Stimulated activated CD4-positive, alpha-beta T cell treated with anti-CD3 and anti-CD28 coated beads, TNF-alpha, amount 100 ng/mL, for 1 hour (primary cell): ENCODE measurements at places on chromosomes 1 and 21.

- DNase-seq, result no peak
Measured at GRCh38 chr1:195462152-195462551, 1146.1 kb downstream of the KCNT2 start.

DNA sequence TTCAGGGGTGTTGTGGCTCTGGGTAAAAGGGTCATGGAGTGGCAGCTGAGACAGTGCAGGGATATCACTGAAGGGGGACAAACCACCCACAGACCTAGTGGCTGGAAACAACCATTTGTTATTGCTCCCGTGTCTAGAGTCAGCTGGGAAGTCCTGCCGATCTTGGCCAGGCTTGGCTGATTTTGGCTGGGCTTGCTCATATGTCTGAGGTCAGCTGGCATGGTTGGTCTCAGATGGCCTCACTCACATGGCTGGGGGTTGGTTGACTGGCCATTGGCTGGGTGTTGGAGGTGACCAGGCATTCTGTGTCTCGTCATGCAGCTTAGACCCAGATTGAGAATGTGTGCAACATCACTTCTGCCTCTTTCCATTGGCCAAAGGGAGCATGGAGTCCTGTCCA lies 203.8 kb upstream of the POU3F1 start:
- DNase-seq, result no peak

DNA sequence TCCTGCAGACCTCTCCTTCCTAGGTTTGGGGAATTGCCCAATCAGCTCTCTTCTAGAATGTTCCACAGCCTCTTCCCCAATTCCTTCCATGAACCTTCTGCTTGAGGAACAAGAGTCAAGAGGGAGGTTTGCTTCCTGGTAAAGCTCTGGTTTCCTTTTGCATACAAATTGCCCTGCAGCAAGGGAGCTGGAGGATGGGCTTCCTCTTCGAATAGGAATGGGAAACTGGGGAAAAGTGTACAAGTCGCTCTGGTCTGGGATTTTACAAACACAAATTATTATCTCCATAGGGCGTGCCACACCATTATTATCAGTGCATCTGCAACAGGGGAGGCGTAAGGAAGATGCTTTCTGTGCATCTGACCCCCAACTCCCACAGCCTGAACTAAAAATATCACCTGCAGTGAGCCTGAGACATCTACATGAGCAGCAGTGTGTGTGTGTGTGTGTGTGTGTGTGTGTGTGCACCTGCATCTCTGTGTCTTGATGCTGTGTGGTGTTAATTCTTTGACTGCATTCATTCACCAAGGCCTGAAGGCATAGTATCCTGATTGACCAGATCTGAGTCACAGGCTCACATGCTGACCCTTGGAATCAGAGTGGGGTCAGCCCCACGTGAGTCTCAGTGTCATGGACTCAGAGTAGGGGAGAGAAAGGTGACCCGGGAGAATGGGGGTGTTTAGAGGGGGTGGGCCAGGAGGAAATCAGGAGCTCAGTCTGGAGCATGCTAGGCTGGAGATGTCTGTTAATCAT lies 272.9 kb downstream of the KAZN start:
- DNase-seq, result no peak

- no peak for DNase-seq
Measured at GRCh38 chr1:25872713-25873112, 2.8 kb downstream of the PAQR7 start.

DNA sequence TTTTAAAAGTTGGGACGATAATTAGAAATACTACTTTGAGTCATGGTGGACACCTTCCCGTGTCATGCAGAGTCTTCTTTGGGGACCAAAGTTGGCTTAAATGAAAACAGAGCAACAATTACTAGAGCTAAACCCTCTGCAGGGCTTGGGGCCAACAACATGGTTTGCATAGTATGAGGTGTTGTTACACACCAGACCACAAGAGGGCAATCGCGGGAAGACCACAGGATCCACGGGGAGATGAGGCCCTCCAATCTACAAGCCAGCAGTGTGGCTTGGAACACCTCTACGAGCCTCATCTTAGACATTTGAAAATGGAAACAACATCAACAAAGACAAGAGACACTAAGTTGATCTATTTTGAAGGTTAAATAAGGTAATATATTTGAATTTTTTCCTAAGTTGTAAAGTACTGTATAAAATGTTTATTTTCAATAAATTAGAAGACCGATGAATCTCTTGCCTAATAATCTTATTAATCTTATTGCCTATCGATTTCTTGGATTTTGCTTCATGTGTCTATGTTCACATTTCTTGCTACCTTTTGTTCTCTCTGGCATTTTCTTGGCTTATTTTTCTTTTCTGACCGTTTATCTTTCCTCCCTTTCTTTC lies 8.2 kb upstream of the SMCP start:
- peak; percentile 26 for DNase-seq

- DNase-seq, result no peak
Measured at GRCh38 chr21:39788383-39788782, 43.4 kb downstream of the IGSF5 start.

DNA sequence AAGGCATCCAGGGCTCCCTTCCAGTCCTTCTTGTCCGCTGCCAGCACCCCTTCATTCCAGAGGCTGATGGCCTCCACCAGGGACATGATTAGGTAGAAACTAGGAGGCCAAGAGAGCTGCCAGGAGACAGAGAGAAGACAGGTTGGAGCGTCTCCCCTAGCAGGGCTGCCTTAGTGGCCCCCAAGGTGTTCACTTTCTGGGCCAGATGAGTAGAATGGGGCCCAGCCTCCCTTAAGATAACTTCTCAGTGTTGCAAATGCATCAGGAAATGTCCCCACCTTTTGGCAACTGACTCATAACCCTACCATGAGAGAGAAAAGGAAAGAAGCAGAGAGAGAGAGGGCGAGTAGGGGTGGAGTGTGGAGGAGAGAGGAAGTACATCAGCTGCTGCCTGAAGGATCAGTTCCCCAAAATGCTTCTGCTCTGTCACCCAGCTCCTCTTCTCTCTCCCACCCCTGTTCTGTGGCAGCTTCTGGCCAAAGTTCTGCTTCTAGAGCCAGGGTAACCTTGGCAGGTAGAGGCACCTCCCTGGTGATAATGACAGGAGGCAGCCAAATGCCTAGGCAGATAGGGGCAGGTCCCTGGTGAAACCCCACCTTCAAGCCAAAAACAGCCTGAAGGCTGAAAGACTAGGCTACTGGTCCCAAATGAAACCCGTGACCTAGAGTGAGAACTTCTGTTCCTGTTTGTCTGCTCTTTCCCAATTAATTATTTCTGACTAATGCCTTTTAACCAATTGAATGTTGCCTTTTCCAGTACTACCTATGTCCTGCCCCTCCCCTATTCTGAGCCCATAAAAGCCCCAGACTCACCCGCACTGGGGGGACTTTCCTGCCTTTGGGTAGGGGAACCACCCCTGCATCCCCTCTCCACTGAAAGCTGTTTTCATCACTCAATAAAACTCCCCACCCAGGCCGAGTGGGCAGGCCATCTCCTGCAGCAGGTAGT lies at the start of gene NCF2:
TSS of gene NCF2 (minus strand) at position 216 of the 948 bp plus-strand sequence. CDS start at position 86, 130 bp downstream.
- no peak for DNase-seq

DNA sequence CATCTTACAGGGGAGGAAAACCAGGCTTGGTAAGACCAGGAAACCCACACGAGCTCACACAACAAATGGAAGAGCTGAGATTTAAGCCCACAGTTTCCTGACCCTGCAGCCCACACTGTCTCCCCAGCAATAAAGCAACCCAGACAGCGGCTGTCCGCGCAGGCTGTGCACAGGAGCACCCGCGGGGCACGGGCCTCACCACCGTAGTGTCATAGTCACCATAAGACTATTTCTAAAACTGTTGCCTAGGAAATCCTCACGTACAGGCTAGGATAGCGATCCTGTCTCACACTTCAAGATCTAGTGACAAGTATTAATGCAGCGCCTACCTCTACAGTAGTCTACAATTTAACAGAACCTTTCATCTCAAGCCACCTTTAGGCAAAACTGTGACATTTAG lies 54.0 kb upstream of the SYT6 start:
- DNase-seq, result no peak

DNA sequence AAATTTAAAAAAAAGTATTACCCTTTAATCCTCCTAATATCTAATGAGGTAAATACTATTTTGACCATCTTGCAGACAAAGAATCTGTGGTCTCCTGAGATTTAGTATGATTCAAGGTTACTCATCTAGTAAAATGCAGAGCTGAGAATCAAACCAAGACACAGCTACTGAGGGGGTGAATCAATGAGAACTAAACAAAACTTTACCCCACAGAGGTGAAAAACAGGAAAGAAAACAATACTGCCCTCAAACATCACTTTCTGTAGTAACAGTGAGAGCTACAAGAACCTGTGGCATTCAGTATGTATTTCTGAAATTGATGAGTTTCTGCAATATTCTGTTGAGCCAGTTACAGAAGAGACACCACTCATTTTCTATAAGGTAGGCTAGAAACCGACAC lies 85.1 kb downstream of the JAK1 start:
- DNase-seq, result no peak

GRCh38 chr1:212979340-212980122 lies 29.2 kb downstream of the VASH2 start:
- no peak for DNase-seq

DNA sequence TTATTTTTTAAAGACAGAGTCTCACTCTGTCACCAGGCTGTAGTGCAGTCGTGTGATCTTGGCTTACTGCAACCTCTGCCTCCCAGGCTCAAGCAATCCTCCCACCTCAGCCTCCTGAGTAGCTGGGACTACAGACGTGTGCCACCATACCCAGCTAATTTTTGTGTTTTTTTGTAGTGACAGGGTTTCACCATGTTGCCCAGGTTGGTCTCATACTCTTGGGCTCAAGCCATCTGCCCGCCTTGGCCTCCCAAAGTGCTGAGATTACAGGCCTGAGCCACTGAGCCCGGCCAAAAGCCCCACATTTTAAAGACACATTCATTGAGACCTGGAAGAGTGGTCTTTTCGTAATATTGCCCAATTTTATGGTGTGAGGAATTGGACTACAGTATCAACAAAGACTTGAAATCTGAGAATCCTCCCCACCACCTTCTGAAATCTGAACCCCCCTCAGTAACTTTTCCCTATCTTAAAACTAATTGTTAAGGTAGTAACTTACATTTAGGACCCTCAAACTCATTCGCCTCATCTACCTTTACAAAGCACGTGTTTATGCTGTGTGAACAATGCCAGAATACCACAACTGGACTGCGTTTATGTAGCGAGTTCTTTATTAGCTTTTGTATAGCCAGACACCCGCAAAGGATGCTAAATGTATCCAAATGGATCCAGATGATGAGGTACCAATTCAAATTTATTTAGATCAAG lies 2.7 kb downstream of the ERRFI1 start:
- DNase-seq, result no peak
